ENCODE measurements at places on chromosomes 11 and 22.

DNA sequence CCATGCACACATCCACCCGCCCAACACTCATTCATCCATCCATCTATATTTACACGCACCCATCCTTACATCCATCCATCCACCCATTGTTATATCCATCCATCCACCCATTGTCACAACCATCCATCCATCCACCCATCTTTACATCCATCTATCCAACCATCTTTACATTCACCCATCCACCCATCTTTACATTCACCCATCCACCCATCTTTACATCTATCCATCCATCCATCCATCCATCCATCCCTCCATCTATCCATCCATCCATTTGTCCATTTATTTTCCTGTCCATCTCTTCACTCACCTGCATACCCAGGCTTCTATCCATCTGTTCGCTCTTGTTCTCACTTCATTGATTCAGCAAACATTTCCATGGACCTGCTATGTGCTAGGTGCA lies 49.8 kb downstream of the SGSM1 start:
- DNase-seq: no peak

- no peak for DNase-seq
These were observed 77.3 kb downstream of the DEUP1 start for GRCh38 chr11:93407777-93408401.

- DNase-seq: no peak
These were observed 33.4 kb downstream of the SERPIND1 start for GRCh38 chr22:20807315-20807752.

GRCh38 chr11:87092159-87092558 lies 54.4 kb downstream of the TMEM135 start:
- no peak for DNase-seq

DNA sequence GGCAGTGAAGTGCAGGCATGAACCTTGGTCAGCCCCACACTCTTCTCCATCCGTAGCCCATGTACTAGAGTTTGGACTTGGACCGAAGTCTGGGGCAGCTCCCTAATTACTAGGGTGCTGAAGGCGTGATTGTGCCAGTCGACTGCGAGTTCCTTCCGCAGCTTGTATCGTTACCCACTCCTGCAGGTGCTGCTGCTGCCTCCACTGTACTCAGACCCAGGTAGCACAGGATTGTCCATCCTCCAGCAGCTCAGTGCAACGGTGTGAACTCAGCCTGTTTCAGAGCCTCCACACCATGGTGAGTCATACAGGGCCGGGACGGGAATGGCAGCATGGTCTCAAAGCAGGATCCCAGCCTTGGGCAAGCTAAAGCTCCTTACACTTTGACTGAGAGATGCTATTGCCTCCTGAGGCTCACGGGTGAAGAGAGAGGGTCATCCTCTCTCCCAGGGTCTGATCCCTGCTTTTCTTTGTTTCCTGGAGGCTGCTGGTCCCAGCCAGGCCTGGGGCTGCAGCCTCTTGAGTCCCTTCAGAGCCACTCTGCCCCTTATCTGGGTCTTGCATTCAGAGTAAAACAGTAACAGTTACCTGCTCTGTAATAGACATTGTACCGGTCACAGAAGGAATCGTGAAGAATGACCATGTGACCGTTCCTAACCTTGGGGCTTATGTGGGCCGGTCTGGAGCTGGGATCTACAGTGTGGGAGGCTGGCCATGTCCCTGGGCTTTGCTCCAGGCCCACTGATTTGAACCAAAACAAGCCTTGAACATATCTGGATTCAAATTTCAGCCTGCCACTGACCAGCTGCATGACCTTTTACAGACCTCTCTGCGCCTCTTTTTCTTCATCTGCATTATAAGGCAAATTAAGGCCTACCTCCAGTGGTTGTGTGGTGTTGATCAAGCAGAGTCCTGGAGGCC lies 1.7 kb downstream of the TKFC start:
- no peak for DNase-seq

GRCh38 chr11:2179516-2179915 lies 7.9 kb upstream of the TH start:
- DNase-seq: no peak

DNA sequence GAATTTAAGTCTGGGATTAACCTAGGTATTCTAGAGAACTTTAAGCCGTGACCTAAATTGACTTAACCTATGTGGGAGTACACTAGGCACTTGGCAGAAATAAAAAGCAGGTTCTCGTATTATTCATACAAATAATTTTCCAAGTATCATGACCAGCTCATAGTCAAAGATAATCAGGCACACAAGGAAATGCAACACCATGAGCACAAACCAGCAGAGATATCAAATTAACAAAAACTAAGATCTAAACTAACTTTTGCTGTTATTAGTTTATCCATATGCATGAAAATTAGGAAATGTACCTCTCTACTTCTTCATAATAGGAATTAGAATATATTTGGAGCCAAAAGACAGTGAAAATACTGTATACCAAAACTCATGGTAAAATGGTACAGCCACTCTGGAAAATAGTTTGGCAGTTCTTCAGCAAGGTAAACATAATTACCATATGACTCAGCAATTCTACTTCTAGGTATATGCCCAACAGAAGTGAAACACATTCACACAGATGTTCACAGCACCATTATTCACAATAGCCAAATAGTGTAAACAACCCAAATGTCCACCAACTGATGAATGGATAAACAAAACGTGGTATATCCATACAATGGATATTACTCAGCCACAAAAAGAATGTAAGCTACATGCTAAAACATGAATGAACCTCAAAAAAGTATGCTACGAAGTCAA lies 154.1 kb downstream of the ENTHD1 start:
- peak; percentile 41 for DNase-seq

DNA sequence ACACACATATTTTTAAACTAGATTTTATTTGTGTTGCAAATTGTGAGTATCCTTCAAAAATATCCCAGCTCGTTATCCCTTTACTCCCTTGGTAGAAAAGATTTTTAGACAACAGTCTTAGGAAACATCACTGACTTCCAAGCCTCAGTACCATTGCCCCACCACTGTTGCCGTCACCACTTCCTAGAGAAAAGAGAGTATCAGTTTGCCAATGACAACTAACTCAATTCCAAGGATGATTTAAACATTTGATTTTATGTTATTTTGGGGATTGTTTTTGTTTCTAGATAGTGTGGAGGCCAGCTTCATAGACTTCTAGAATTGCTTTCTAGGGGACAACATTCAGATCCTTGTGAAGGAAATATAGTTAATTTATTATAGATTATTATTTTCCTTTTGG lies 274.0 kb upstream of the MPPED2 start:
- DNase-seq: no peak

DNA sequence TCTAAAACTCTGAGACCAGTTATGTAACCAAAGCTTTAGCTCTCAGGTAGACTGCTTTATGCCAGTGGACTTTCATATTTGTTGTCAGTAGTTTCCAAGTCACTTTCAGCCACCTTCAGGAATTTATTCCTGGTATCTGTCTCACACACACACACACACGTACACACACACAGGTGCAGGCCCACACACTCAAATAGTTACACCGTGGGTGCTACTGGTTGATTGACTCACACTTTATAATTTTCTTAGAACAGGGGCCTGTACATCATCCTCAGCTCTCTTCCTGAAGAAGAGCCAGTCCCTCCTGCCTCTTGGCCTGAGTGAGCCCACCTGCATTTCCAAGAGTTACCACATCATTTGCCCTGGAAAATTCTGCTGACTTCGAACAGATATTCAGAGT lies 555.2 kb downstream of the SOX6 start:
- no peak for DNase-seq
